ENCODE measurements at places on chromosomes 11 and 22.
A peak's percentile ranks its signal among the peaks of the same experiment; 100 is the strongest.

DNA sequence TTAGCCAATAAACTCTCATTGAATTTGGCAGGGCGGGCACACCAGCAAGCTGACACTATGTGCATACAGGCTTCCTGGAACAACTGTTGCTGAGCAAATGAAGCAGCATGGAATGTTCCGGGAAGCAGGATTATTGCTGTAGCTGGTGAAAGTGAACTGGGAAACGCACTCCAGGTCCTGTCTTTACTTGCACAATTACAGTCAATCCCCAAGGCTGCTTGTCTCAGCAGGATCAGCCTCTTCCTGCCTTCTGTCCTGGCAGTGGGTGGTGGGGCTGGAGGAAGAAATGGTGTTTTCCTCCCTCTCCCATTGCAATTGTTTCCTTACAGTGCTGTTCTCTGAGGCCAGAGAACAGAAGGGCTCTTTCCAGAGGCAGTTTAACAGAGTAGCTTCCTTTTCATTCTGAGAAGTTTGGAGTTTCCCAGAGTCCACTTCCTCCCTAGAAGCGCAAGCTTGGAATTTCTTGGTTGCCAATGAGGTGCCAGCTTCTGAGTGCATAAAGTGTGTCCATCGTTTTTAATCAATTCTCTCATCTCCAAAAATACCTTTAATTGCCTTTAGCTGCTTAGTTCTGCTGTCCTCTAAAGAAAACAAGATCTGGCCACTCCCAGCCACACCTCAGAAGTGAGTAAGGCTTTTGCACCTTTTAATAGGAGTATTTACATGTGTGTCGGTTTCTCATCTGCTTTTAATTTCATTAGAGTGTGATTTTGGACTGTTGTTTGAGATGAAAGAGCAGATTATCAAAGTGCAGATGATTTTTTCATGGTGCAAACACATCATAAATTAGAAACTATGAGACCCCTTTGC, 19.9 kb downstream of the CD44 start:
- DNase-seq = no peak

- peak; percentile 26 for DNase-seq
These were observed 27.5 kb downstream of the IGHMBP2 start for GRCh38 chr11:68930991-68931855.

GRCh38 chr11:69401715-69402114, 79.7 kb upstream of the LINC01488 start:
- DNase-seq = no peak

GRCh38 chr11:59616396-59616982, 915 bp upstream of the OSBP start:
- DNase-seq = no peak

DNA sequence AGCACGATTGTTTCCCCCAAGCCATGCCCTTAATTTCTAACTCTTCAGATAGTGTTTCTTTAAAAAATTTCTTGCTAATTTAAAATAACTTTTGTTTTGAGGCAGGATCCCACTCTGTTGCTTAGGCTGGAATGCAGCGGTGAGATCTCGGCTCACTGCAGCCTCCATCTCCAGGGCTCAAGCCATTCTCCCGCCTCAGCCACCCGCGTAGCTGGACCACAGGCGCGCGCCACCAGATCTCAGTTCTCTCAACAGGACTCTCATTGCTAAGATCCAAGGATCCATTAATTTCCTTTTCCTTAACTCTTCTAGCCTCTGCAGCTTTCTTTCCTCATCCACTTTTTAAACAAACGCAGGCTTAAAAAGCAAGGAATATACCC, 327 bp upstream of the MED17 start:
- DNase-seq = no peak

DNA sequence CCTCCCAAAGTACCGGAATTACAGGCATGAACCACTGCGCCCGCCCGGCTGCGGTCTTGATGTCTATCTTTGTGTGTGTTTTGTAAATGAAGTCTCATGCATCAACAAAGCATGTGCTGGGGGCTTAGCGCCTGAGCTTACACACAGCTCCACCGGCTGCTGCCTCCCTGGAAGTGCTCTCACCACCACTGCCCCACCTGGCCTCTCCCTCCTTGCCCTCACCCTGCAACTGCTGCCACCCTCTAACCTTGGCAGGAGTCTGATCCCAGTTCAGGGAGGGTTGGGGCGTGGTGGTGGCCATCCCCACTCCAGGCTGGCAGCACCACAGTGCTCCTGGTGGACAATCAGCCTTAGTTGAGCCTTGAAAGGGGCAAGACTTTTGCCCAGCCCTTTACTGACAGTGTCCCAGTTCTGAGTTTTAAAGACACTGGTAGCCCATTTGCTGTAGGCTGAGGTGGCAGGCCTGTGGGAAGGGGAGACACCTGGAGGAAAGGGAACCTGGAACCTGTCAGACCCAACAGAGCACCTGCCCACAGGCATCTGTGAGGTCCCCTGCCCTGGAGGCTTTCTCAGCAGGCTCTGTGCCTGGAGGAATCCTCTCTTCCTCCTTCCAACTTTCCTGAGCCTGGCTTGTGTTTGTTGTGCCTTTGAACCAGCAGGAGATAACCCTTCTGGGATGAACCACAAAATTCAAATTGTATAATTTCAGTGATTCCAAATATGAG, 42.4 kb upstream of the WEE1 start:
- DNase-seq = no peak

DNA sequence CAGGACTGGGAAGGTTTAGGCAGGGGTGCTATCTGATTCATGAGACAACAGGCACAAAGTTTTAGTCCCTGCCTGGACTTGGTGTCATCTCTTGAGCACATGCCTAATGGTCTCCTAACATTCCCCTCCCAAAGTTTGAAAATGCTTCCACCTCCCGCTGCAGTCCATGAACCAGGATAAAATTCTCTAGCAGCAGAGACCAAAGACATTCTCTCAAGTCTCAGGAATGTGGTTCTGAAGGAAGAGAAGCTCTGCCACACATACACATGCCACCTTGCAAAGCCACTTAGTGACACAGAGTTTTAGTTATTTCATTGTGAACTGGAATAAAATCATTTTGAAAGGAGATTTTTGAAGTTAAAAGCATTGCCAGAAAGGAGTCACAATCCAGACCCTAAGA, 15.5 kb downstream of the OR51B6 start:
- no peak for DNase-seq

GRCh38 chr22:40898850-40899357, 37.0 kb upstream of the DNAJB7 start:
- DNase-seq = no peak

DNA sequence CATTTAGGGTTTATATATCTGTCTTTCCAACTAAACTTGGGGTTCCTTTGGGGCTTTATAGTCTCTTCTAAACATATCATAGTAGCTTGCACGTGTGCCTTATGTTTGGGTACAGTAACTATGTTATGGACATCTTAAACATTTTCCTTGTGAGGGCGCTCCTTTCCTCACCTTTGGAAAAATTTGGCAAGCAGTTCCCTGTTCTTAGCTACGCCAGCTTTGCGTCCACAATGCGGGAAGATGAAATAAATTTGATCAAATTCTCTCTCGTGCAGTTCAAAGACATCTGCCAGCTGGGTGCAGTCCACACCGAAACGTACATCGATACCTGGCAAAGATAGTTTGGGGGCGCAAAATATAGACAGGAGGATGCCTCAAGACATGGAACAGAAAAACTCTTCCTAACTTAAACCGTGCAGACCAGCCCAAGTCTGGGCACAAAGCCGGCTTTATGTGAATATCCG, 548 bp downstream of the FDXACB1 start:
- no peak for DNase-seq

GRCh38 chr11:62603072-62603408, 1.4 kb upstream of the MTA2 start:
- DNase-seq = no peak

- DNase-seq = no peak
These were observed 838 bp upstream of the MTFP1 start for GRCh38 chr22:30424534-30425326.

DNA sequence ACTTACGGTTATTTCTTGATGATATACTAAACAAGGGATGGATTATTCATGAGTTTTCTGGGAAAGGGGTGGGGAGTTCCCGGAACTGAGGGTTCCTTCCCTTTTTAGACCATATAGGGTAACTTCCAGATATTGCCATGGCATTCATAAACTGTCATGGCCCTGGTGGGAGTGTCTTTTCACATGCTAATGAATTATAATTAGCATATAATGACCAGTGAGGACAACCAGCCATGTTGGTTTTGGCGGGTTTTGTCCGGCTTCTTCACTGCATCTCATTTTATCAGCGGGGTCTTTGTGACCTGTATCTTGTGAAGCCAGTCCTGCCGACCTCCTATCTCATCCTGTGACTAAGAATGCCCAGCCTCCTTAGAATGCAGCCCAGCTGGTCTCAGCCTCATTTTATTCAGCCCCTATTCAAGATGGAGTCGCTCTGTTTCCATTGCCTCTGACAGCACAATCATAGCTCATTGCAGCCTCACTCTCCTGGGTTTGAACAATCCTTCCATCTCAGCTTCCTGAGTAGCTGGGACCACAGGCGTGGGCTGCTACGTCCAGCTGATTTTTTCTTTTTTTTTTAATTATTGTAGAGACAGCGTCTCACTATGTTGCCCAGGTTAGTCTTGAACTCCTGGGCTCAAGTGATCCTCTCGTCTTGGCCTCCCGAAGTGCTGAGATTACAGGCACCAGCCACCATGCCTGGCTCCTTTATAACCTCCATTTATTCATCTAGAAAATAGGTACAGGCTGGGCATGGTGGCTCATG, 52.6 kb upstream of the EMID1 start:
- no peak for DNase-seq

GRCh38 chr11:75031224-75031753, 42.6 kb downstream of the NEU3 start:
- DNase-seq = no peak

- DNase-seq = no peak
These were observed 28.5 kb downstream of the MAML2 start for GRCh38 chr11:96314326-96315020.

DNA sequence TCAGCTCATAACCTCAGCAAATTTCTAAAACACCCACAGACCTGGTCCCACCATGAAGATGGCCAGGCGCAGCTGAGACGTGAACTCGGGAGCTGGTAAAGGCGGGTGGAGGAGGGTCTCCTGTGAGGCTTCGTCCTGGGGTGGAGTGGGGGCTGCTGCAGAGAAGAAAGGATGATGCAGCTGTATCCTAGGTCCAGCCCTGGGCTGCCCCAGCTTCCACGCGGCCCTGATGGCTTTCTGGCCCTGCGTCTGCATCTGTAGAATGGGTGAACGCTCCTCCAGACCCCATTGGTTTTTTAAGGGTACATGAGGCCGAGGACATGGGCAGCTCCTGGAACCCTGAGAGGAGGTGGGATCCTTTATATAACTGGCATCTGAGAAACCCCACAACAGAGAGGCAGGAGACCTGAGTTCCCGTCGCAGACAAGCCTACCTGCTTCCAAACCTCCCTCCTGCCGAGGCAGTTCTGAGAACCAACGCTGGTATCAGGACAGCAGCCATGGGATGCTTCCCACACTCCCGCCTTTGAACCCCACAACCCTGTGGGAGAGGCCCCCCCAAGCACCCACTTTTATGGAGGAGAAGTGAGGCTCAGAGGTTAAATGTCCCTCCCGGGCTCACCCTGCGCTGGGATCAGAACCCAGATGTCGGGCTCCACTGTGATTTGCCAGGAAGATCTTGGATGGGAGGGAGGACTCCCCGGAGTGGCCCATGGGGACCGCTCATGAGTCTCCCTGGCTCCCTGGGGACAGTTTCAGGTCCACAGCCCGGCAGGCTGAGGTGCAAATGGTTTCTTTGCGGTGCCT, 55.2 kb upstream of the FGF3 start:
- DNase-seq = no peak

DNA sequence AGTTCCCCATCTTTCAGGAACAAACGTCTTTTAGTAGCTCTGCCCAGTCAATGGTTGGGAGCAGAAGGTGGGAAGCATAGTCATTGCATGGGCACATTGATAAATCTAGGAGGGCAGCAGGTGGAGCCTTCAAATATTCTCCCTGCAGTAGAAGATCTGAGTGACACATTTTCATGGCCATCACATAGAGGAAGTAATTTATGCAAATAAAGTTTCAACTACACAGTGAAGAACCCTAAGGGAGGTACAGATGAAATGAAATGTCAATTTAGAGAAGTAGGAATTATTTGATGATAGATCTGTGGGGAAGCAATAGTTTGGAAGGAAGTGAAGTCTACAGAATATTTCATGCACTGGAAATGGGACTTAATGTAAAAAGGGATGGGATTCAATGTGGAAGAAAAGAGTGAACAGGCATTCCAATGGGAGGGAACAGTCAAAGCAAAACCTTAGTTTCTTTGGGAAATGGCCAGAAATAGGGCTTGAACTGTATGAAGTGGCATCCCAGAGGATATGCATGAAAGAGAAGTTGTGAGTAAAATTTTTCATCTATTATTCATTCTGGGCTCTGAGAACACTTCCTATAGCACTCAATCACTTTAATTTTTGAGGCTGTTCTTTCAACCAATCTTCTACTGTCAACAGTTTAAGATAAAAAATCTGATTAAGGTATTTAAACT, 256.2 kb upstream of the LUZP2 start:
- DNase-seq = no peak

DNA sequence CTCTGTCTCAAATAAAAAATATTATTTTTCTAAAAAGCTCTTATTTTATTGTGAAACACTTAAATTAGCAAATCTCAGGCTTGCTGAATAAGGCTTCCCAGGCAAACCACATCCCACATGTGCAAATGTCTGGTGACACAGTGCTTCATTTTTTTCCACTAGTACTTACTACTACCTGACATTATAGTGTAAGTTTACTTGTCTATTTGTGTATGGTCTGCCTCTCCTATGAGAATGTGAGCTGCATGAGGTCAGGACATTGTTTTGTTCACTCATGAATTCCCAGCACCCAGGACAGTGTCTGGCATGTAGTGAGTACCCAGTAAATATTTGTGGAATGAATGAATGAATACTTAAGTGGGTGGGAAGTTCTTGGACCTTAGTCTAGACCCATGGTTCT, 103.1 kb downstream of the PTPRJ start:
- DNase-seq = no peak

GRCh38 chr11:8587915-8588314, 6.1 kb downstream of the STK33 start:
- no peak for DNase-seq

- DNase-seq = no peak
These were observed 54.2 kb upstream of the AMPD3 start for GRCh38 chr11:10400856-10401255.

DNA sequence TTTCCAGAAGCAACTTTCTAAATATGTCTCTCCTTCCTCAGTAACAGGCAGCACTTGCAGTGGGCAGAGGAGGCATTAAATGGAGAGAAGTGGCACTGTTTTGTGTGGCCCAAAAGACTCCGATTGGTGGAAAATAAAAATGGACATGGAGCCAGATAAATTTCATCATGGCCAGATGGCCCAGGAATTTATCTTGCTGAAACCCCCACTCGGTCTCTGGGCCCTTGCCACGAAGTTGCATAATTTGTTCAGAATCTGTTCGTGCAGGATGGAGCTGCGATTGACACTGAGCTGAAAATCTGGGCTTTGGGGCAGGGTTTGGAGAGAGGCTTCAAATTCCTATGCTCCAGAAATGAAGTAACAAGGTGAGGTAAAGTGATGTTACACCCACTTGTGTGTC, 65.5 kb downstream of the C11orf91 start:
- no peak for DNase-seq

DNA sequence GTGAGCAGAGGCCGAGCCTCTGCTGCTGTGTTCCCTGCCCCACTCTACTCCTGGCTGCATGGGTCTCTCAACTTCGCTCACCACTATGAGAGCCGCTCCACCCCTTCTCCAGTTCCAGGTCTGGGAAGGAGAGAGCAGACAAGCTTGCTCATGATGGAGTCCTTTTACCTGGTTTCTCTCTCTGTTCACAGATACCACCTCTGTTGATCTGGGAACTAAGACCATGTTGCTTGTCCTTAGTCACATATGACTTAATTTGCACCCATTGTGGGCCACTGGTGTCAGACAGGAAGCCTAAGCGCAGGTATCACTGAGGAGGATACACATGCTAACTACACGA, 26.8 kb downstream of the MCM5 start:
- DNase-seq = no peak

All from RWPE2 (cell line).